ENCODE measurements at places on chromosomes 7 and 10. TPM values are rescaled to one million over a fixed set of nuclear protein-coding genes. Genes with fewer than 3 reads are reported as not detected.

Gene TRIL
- not detected for total RNA-seq

GRCh38 chr10:35598379-35598778, 6.8 kb upstream of the GJD4 start:
- no peak for DNase-seq

DNA sequence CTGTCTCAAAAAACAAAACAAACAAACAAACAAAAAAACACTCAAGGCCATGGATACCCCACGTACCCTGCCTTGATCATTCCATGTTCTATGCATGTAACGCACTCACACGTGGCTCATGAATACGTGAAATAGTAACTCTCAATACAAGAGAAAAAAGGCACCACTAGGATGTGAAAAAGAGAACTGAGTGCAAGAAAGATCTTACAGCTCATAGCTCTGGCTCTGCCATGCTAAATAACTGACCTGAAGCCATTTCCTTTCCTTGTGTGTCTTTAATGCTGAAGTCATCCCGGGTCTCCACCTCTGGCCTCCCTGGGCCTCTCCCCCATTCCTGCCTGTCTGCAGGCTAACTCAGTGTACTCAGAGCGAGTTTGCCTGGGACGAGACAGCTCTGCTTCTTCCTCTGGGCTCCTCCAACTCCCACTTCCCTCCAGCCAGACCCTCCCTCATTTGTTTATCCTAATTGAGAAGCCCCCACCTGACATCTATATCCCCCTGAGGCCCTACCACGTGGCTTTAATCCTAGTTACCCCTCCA, 117.3 kb downstream of the PRPF18 start:
- no peak for DNase-seq

- DNase-seq, result peak; percentile 96
Measured at GRCh38 chr7:130356876-130357611, 12.4 kb downstream of the CPA5 start.

All from MCF 10A (cell line).